ENCODE measurements at places on chromosomes 4 and X.
A peak's percentile ranks its signal among the peaks of the same experiment; 100 is the strongest.

DNA sequence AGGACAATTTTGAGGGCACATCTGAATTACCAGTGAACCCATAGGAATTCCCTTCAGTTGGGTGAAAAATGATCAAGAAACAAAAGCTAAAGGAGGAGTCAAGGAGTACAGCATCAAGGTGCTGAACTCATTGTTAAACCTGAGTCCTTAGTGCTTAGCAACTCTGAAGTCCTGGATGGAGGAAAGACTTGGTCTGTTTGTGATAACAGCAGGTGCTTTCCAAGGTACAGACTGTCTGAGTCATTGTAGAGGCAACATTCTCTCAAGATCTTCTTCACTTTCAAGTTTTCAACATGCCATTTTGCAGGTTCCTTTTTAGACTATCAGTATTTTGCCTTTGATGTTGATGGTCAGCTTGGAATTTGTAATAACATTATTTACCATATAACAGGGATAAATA lies 293.9 kb downstream of the AFF2 start:
- no peak for DNase-seq

GRCh38 chr4:5995901-5996623 lies 22.2 kb downstream of the C4orf50 start:
- DNase-seq = peak; percentile 37

DNA sequence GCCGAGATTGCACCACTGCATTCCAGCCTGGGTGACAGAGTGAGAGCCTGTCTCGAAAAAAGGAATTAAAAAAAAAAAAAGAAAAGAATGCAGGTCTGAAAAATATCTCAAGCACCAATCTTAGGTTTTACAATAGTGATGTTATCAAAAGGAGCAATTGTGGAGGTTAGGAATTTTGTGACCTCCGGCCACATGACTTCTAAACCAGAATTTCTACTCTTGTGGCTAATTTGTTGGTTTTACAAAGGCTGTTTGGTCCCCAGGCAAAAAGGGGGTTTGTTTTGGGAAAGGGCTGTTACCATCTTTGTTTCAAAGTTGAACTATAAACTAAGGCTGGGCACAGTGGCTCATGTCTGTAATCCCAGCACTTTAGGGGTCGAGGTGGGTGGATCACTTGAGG lies 15.4 kb upstream of the ZNF41 start:
- DNase-seq = no peak

DNA sequence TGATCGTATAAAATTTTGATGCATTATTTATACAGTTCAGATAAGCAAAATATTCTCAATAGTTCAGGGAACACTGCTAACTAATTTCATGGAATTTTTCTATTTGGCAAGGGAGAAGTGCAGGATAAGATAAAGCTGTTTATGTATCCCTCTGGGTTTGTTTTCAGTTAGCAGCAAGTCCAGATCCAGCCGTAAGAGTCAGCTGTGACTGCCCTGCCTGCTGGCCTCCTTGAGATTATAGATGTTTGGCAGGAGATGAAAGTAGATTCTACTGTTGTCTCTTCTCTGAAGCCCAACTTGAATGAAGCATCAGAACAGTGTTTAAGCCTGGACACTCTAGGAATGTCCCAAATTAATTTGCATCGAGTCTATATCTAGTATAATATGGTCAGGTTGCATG lies 29.5 kb downstream of the ANTXR2 start:
- DNase-seq = no peak

DNA sequence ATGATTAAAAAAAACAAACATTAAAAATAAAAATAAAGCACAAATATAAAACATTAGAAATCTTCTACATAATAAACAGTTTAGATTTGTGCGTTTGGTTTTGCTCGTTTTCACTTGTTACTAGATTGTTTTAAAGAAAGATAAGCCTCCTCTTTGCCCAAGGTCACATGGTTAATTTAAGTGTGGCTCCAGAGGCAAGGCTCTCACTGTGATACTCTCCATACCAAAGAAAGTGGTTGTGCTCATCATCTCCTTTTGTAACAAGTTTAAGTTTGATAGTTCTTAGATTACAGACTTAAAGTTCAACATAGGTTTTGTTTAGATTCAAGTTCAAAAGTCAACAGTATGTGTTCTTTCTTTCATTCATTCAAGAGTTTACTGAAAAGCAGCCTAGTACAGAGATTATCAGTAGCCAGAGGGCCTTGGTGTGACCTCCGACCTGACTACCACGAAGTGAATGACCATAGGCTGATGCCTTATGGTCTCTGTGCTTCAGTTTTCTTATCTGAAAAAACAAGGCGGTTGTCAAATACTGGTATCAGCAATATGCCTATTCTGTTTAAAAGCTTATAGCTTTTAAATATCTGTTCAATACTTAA lies 133.2 kb downstream of the ZAR1 start:
- no peak for DNase-seq

GRCh38 chrX:68732906-68733493 lies 85.5 kb downstream of the STARD8 start:
- DNase-seq = peak; percentile 74

- DNase-seq = peak; percentile 72
Measured at GRCh38 chr4:139223682-139224317, 46.8 kb upstream of the ELF2 start.

DNA sequence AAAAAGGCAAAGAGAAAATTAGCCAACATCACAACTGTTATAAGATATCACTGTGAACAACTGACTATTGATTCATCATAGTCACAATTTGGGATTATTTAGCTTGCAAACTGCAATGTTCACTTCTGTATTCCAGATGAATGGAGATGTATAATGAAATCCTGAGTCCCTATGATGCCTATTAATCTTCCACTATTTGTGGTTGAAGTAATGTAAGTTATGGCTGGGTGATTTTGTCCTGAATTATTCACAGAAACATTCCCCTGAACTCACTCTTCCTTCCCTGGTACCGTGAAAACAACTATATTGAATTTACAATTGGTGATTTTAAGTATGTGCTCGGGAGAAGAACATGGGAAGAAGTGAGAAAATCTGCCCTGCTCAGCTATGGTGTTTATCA lies 50.8 kb upstream of the NPFFR2 start:
- DNase-seq = no peak

- DNase-seq = peak; percentile 53
Measured at GRCh38 chr4:102825261-102826091, 1.9 kb downstream of the UBE2D3 start.

- DNase-seq = no peak
Measured at GRCh38 chrX:40340116-40340515, 240.7 kb upstream of the ATP6AP2 start.

DNA sequence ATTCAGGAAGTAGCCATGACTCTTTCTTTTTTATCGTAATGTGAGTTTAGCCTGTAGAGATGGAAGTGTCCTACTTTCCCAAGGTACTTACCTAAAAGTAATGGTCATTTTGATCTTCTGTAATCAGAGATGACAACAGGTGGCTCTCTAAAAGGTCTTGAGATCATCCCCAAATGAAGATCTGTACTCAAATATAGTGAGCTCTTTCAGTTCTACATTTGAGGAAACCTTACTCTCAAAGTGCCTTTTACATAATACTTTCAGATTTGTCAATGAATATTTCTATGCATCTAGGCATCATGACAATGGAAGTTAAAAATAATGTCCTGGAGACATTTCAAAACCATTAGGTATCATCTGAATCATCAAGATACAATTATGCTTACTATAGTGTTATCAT lies 17.2 kb upstream of the MND1 start:
- DNase-seq = no peak

GRCh38 chr4:180827232-180828009 lies 1415.8 kb upstream of the TENM3 start:
- no peak for DNase-seq

GRCh38 chrX:38304010-38304409 lies 23.3 kb downstream of the RPGR start:
- no peak for DNase-seq

DNA sequence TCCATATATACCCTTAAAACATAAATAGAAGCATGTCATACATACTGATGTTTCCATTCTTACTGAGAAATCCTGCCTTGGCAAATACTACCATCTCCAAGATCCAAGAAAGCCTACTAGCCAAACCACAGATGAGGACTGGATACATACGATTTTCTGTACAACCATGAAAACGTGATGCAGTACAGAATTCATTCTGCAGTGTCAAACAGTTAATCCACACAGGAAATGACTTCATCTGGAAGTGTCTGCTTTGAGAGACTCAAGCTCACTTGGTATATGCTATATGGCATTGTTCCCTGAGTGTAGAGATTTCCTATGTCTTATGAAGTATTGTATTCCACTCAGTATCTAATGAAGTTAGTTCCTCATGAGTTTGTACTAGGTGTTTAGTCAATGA lies 94.3 kb downstream of the CT47B1 start:
- DNase-seq = no peak

- no peak for DNase-seq
Measured at GRCh38 chr4:140242357-140243277, 88.6 kb upstream of the MAML3 start.

- no peak for DNase-seq
Measured at GRCh38 chr4:116027311-116027710, 913.9 kb upstream of the NDST4 start.

- no peak for DNase-seq
Measured at GRCh38 chr4:184817494-184818215, 8.1 kb downstream of the ACSL1 start.

DNA sequence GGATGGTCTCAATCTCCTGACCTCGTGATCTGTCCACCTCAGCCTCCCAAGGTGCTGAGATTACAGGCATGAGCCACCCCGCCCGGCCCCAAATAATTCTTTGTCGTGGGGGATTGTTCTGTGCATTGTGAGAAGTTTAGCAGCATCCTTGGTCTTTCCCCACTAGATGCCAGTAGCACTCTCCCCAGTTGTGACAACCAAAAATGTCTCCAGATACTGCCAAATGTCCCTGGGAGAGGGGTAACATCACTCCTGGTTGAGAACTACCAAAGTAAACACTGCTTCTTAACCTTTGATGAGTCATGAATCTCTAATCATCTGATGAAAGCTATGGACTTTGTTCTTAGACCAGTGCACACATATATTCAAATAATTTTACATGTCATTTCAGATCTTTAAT lies 90.7 kb upstream of the BRS3 start:
- no peak for DNase-seq

GRCh38 chr4:142844782-142845181 lies 1.3 kb downstream of the INPP4B start:
- DNase-seq = no peak

Data from activated CD4-positive, alpha-beta T cell treated with anti-CD3 and anti-CD28 coated beads, Interleukin-2, Interleukin-4, amounts not matched to agents 100 ng/mL and 50 ng/mL, durations not matched to agents 16 hours and 8 hours (primary cell).